ENCODE measurements at places on chromosomes 12 and 14.
A peak's percentile ranks its signal among the peaks of the same experiment; 100 is the strongest.

DNA sequence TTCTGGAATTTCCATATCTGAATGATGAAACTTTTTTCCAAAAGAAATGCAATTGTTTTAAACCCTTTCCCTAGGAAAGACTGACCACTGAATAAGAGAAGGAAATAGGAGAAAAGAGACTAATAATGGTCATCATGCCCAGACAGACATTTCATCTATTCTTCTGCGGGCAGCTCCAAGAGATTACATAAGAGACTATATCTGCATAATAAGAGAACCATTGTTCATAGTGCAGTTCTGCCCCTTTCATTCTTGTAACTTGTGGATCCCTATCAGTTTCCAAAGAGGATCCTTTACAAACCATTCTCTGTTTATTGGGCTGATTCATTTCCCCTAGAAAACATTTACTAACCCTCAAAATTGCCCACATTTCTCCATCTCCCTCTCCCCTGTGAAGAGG, 197.8 kb downstream of the FSCB start:
- no peak for DNase-seq

DNA sequence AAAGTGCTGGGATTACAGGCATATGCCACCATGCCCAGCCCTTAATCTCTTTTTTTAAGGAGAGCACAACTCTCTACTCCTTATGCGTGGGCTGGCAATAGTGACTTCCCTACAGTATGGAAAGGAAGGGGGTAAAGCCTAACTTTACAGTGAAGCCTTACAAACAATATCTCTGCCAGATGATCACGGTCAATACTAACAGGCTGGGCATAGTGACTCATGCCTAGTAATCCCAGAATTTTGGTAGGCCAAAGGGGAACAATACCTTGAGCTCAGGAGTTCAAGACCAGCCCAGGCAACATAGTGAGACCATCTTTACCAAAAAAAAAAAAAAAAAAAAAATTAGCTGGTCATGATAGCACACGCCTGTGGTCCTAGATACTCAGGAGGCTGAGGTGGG, 5.6 kb downstream of the PYM1 start:
- DNase-seq, result no peak

GRCh38 chr12:117387832-117388231, 26.4 kb upstream of the NOS1 start:
- no peak for DNase-seq

DNA sequence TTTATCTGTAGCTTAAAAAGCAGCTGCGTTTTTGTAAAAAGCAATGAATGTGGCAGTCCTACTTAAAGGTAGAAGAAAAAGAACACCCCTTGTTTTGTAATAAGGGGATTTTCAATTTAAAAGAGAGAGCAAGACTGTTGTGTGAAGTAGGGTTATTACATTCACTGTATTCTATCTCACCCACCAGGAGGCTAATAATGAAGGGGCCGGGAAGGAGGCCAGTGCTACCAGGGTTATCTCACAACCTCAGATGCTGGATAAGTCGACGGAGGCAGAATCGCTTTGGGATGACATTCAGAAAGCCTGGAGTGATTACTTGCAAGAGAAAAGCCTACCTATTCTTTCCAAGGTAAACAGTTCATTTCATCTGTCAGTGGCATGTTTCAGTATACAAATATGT, 97.7 kb downstream of the RMST start:
- DNase-seq, result no peak

DNA sequence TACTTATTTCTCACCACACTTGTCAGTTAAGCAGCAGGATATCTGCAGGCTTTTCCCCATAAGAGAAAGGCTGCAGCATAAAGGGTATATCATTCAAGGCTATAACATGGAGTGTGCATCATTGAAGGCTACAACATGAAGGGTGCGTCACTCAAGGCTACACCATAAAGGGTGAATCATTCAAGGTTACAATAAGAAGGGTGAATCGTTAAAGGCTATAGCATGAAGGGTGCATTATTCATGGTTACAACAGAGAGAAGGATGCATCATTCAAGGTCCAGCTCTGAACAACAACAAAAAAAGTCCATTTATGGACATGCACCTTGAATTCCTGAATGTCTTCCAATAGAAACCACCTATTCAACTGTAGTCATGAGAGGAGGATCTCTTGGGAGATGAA, 32.8 kb upstream of the LUM start:
- no peak for DNase-seq

DNA sequence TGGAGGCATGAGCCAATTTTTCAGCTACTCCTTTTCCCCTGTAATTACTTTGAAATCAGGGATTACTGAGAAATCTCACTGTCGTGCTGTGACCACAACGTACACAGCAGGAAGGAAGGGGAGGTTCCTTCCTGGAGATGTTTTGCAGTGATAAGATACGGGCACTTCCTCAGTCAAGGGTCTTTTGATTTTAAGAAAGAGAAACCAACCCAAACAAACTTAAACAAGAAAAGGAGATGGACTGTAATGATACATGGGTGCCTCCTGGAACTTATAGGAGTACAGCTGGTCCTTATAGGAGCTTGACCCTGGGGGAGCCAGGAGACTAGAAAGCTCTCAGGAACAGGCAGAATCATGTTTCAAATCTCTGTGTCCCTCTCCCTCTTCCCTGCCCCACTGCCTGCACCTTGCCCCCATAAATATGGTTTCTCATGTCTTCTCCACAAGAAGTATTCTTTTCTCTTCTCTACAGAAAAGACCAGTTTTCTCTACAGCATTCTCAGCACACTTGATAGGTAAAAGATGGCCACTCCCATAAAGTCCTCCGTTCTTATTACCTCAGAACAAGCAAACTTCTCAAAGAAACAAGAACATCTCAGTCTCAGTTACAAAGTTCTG, 281.1 kb upstream of the AMIGO2 start:
- DNase-seq, result no peak

DNA sequence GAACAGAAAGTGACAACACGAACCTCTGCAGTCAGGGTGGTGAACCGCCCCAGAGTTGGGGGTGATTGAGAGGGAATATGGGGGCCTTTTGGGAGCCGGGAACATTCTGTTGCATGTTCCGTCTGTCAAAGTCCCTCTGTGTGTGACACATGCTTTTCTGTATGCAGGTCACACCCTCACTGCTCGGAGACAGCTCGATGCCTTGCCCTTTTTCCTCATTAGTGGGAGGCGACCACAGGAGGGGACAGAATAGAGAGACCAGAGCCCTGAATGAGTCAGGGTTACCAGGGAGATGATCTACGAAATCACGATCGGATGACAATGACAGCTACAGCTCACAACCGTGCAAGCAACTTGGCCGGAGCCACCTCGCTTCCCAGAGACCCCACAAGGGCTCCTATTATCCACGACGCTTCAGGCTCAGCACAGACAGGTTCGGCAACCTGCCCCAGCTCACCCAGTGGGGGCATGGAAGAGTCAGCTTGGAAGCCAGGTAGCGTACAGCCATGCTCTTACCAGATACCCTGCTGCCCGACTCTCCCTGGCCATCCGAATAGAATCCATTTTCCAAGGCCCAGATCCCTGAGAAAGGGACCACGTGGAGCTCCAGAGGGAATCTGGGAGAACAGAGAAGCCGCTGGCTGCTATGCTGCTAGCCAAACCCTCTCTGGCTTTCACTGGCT, 38.8 kb downstream of the TESC start:
- DNase-seq, result no peak

DNA sequence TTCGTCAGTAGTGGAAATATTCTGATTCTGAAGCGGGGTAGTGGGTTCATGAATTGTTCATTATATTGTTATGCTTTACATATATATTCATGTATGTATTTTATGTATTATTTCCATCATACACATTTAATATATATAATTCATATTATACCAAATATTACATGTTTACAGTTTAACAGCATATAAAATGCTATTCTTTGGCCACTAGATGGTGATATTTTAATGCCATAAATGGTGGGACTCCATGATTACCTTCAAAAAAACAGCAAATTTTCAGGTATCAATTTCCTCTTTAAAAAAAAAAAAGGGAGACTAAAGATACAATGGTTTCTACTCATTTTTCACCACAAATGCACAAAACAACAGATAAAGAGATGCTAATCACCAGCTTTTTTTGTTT, 41.0 kb downstream of the BDKRB1 start:
- peak; percentile 20 for DNase-seq

DNA sequence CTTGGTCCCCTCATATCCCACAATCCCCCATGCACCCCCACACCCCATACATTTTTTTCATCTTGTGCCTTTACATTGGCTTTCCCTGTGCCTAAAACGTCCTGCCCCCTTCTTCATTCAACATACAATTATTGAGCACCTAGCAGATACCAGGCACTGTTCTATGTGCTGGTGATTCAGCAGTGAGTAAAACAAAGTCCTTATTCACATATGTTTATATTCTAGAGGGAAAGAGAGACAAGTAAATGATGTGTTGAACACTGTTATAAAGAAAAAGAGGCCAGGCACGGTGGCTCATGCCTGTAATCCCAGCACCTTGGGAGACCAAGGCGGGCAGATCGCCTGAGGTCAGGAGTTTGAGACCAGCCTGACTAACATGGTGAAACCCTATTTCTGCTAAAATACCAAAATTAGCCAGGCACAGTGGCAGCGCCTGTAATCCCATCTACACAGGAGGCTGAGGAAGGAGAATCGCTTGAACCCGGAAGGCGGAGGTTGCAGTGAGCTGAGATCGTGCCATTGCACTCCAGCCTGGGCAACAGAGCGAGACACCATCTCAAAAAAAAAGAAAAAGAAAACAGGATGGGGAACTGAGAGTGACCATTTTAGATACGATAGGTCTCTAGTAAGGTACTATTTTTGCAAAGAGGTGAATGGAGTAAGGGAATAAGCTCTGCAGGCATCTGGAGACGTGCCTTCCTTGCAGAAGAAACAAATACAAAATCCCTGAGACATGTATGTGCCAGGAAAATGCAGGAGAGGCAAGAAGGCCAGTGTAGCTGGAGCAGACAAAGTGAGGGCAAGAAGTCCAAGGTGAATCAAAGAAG, 12.2 kb downstream of the SLC7A7 start:
- no peak for DNase-seq

- DNase-seq, result no peak
Observed at GRCh38 chr12:88909510-88909909, 329.2 kb upstream of the KITLG start.

DNA sequence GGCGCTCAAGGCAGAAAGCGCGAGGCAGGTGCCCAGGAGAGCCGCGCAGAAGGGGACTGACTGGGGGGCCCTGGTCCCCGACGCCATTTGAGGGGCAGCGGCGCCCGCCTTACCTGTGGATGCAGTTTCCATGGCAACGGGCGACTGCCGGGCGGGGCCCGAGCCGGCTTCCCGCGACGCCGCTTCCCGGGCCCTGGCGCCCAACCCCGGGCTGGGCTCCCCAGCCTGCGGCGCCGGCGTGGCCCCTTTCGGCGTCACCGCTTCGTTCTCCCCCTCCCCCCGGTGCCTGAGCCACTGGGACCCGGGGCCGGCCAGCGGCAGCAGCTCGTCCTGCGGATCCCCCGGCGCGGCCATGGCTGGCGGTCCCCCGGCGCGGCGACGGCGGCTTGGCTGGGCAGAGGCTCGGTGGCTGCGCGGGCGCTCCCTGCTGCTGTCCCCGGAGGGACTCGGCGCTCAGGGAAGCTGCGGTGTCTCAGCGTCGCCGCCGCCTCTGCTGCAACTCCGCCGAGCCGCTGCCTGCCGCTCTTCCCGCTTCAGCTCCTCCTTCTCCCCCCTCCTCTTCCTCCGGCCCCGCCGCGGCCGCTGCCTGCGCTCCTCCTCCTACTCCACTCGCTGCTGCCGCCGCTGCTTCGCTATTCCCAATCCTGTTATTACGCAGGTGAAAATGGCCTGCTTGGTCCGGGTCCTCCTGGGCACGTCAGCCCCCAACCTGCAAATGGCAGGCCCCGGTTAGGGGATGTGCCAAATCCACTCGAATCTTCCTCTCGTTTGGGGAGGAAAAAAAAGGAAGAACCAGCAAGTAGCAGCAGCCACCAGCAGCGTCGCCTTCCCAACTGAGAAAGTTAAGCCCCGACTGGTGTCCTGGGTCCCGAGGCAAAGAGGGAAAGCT, at the start of gene RTN1:
Gene RTN1, minus strand, starts transcription at position 500 of the 889 bp plus-strand sequence. Its CDS starts 146 bp downstream, at position 354.
- peak; percentile 37 for DNase-seq

DNA sequence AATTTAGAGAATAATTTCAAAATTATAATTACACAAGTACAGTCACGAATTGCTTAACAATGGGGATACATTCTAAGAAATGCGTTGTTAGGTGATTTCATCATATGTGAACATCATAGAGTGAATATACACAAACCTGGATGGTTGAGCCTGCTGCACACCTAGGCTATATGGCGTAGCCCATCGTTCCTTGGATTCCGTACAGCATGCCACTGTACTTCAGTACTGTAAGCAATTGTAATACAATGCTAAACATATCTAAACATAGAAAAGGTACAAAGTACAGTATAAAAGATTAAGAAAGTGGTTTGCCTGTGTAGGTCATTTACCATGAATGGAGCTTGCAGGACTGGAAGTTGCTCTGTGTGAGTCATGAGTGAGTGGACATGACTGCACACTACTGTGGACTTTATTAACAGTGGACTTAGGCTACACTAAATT, 286.2 kb downstream of the CACNA1C start:
- DNase-seq, result peak; percentile 63

GRCh38 chr14:95480887-95481226, 35.6 kb downstream of the SYNE3 start:
- no peak for DNase-seq

GRCh38 chr14:73426877-73427276, 31.5 kb downstream of the NUMB start:
- DNase-seq, result peak; percentile 6

- peak; percentile 67 for DNase-seq
Observed at GRCh38 chr12:57086493-57087009, 2.4 kb upstream of the NAB2 start.

DNA sequence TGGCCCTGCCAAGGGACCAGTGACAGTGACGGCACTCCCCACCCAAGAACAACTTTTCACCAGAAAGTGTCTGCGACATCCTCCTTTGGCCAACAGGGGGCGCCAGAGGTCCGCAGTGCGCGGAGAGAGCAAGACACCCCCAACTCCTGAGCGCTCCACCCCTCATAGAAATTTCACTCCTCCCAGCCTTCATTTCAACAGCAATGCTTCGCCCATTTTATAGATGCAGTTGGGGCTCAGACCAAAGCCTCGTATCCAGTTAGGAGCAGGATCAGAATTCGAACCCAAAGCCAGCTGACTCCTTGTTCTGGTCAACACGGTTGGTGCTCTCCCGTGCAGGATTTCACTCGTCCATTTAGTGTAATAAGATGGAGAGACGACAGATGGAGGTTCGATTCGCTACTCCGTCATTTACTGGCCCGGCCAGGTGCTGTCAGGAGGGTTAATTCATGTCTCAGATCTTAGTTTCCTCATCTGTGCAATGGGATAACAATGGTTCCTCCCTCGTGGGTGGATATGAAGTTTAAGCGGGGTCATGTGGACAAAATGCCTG, 2.4 kb upstream of the POP5 start:
- peak; percentile 50 for DNase-seq

Data from AG10803 (cell line).